ENCODE measurements at places on chromosomes 4 and X.

GRCh38 chr4:76246025-76246424, 5.5 kb upstream of the FAM47E start:
- DNase-seq = no peak

DNA sequence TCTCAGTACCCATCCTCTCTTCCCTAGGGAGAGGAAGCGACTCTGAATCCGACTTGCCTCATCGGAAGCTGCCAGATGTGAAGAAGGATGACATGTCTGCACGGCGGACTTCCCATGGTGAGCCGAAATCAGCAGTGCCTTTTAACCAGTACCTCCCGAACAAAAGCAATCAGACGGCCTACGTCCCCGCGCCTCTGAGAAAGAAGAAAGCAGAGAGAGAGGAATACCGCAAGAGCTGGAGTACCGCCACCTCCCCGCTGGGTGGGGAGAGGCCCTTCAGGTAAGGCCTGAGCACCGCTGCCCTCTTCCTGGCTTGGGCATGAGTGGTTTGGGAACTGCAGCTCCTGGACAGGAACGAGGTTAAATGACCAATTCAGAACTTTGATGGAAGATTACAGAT, 81.2 kb downstream of the LIMCH1 start:
- DNase-seq = no peak

GRCh38 chrX:23114241-23114640, 114.5 kb downstream of the DDX53 start:
- no peak for DNase-seq

GRCh38 chr4:175380841-175381240, 431.2 kb downstream of the GPM6A start:
- no peak for DNase-seq

DNA sequence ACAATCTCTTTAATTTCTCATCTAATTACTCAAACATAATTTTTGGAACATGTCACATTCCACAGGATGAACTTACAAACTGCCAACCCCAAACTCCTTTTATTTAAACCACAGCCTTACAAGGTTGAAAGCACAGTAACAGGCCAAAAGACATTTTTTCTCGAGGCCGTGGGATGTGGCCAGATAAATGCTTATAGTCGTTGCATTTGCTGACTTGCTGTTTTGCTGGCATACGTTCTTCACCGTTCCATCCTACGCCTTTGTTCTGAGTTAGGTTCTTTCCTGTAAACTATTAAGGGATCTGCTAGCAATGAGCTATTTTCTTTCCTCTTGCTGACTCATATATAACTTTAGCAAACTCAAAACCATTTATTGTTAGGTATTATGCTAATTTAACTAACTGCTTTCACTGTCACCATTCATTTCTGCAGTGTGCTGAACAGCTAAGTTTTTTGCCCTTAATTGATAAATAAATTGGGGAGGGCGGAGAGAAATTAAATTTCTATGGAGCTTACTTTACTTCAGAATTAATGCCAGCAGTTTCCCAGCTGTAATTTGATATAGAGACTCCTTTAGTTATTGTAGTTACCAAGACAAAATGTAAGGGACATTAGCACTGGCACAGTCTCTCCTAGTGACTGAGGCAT, 135.1 kb upstream of the PACRGL start:
- no peak for DNase-seq

DNA sequence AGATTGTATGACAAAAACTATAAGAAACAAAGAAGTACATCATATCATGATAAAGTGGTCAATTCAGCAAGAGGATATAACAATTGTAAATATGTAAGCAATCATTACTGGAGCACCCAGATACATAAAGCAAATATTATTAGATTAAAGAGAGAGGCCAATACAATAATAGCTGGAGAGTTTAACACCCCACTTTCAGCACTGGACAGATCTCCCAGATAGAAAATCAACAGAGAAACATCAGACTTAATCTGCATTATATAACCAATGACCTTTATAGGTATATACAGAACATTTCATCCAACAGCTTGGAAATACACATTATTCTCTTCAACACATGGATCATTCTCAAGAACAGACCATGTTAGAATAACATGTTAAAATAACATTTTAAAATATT, 128.4 kb downstream of the SPOCK3 start:
- no peak for DNase-seq

GRCh38 chr4:143254491-143255226, 69.9 kb downstream of the USP38 start:
- DNase-seq = no peak

GRCh38 chr4:67933755-67934154, 29.5 kb downstream of the TMPRSS11A start:
- DNase-seq = no peak

- DNase-seq = no peak
These were observed 34.7 kb downstream of the IL13RA1 start for GRCh38 chrX:118761939-118762707.

DNA sequence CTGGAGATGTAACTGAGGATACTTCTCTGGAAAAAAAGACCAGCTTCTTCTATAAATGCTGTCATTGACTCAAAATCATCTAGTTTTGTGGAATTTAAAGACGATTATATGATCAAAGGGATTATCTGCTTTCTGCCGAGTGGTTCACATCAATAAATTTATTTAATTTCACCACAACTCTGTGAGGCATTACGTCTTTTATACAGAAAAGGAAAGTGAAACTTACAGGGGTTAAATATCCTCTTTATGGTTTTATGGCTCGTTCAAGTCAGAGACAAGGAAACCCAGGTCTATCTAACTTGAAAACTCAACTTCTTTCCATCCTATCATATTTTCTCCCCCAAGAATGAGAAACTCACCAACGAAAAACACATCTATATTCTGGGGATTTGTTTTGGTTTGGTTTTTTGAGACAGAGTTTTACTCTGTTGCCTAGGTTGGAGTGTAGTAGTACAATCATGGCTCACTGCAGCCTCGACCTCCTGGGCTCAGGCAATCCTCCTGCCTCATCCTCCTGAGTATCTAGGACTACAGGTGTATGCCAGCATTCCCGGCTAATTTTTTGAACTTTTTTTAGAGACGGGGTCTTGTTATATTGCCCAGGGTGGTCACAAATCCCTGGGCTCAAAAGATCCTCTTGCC, 377.9 kb upstream of the EMCN start:
- DNase-seq = peak; percentile 20
